ENCODE measurements at places on chromosomes 4 and X.

DNA sequence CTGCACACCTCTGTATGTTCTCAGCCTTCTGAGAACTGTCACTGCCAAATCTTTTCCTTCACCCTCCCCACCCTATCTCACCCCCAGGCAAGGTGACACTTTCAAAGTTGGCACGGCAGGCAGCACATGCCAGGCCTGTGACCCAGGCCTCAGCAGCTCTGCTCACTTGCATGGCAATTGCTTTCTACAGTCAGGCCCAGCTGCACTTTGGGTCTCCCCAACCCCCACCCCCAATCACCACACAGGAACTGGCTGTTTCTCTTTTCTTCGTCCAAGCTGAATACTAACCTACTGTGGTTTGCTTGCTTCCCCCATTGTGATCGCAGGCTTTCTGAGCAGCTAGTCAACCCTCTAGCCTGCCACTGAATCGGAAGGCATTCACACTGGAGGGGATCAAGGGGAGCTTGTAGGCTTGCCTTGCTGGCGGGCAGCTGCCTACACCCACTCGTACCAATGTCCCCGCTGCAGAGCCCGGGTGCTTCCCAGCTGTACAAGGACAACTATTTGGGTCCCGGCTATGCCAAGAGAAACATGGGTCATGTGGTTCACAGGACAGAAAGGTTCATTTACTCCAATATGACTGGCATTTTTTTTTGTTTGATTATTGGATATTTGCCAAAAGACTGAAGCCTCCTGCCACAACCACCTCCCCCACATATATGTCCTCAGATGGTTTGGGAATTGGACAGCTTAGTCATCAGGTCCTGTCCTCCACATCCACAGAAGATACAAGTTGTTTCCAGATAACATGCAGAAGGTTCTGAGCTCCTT is 28.1 kb downstream of the SLC25A43 start:
- H3K4me3 ChIP-seq = no peak overlapping the region
- no peaks in the 10 kb centered on the region for H3K27me3 ChIP-seq
- no peak overlapping the region for H3K27ac ChIP-seq
- no peaks in the 10 kb centered on the region for H3K36me3 ChIP-seq
- H3K4me1 ChIP-seq = peaks cover 12% of the 10 kb centered on the region

- no peaks in the 10 kb centered on the region for H3K36me3 ChIP-seq
- DNase-seq = no peak
- H3K4me1 ChIP-seq = no peaks in the 10 kb centered on the region
- H3K27ac ChIP-seq = no peak overlapping the region
- no peaks in the 10 kb centered on the region for H3K27me3 ChIP-seq
Observed at GRCh38 chrX:145716226-145716625, 101.4 kb upstream of the SLITRK2 start.

DNA sequence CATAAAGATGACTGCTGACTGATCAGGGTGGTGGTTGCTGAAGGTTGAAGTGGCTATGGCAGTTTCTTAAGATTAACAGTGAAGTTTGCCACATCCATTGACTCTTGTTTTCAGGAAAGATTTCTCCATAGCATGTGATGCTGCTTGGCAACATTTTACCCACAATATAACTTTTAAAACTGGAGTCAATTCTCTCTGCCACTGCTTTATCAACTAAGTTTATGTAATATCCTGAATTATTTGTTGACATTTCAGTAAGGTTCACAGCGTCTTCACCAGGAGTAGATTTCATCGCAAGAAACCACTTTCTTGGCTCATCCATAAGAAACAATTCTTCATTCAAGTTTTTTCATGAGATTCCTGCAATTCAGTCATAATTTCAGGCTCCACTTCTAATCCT is 166.5 kb upstream of the SPRY1 start:
- no peak overlapping the region for H3K27ac ChIP-seq
- H3K36me3 ChIP-seq = no peaks in the 10 kb centered on the region
- peak; percentile 8 for DNase-seq
- no peaks in the 10 kb centered on the region for H3K4me1 ChIP-seq
- H3K4me3 ChIP-seq = no peak overlapping the region
- no peaks in the 10 kb centered on the region for H3K27me3 ChIP-seq

DNA sequence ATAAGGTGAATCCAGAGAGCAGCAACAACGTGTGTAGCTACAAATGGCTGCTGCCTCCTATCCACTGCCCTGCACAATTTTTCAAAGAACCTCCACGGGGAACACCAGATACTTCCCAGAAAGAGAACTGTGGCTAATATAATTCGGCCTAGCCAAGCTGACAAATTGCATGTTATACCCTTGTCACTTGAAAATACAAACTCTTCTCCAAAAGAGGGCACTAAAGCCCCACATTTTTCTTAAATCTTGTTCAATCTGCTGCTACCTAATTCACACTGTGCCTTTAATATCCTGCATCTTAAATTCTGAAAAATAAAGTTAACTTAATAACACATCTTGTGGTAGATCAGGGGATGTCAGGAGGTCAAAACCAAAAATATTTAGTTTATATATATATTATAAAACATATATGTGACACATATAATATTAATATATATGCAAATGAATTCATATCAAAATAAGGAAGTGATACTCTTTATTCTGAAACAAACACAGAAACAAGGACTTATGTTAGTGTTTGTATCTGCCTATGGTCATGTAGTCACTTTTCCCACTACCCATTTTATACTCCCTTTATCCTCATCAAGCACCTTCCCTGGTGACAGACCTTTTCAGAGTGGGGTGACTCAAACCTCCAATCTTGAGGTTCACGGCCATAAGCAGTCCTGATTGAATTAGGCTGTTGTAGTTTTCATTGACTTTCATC is 24.1 kb downstream of the CT45A1 start:
- no peak overlapping the region for H3K27ac ChIP-seq
- H3K27me3 ChIP-seq = no peaks in the 10 kb centered on the region
- no peak for DNase-seq

DNA sequence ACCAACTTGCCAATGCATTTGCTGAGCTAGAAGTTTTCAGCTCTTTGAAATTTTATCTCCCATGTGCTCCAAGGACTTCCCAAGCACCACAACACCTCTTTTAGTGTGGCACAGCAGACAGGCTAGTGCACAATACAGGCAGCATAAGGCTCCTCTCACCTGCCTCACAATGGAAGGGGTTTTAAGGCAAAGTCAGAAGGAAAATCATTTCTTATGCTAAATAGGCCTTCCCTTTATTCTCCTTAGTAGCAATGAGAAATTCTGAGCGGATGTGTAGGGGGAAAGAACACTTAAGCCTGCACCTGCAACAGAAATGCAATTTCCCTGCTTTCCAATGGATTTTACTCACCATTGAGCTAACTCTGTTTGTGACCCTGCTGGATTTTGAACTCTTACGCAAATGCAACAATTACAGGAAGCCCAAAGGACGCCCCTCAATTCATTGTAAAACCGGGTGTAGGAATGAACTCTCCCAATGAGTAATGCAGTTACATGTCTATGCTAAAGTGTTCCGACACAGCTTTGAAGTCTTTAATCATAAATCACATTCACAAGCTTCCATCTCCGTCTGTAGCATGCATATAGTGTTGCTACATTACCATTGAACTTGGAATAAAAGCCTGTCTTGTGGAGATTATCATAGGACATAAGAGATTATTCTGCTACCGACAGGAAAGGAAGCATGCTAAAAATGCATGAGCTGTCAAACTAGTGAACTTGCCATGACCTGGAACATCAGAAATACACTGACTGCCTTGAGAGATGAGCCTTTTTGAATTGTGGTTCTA is 1084.9 kb downstream of the RPA4 start:
- H3K4me1 ChIP-seq = no peaks in the 10 kb centered on the region
- no peak for DNase-seq
- H3K4me3 ChIP-seq = no peak overlapping the region
- no peaks in the 10 kb centered on the region for H3K27me3 ChIP-seq

Measured in astrocyte (in vitro differentiated cells and primary cell).